ENCODE measurements at places on chromosomes 6 and 20.

GRCh38 chr20:25285091-25285647 is 37.3 kb downstream of the PYGB start:
- no peak for DNase-seq

- DNase-seq = no peak
These were observed 58.9 kb upstream of the L3MBTL3 start for GRCh38 chr6:129959358-129959930.

DNA sequence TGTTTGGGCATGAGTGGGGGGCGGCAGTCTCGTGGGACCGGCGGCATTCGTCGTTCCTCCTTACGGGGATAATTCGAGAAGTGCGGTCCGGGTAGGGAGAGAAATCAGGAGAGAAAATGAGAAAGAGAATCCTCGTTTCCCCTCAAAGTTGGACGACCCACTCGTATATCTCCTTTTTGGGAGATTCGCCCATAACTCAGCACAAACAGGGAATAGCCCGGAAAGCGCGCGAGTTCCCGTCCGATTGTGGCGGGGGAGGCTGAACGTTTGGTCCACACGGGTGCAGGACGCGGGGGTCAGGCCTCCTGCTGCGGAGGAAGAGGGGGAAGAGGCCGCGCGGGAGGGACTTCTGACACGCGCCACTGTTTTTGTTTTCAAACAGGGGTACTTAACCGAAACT is 42.4 kb downstream of the POPDC3 start:
- no peak for DNase-seq

- DNase-seq = no peak
These were observed 6.3 kb downstream of the ACOT8 start for GRCh38 chr20:45850926-45851325.

DNA sequence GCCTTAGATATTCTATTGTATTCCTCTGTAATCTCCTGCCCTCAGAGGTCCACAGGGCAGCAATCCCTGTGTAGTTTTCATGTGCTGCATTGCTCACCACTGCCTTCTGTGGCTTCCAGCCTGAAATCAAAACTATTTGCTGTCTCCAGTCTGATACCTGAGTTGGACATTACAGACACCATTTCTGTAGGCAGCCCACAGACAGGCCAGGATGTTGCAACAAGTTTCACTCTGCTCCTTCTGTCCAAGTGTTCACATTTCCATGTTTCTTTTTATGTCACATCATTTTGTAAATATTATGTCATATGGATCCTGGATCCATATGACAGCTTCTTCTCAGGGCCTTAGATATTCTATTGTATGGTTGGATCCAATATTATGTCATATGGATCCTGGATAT is 21.7 kb downstream of the ECI2 start:
- no peak for DNase-seq

GRCh38 chr20:40713508-40713907 is 24.5 kb upstream of the MAFB start:
- no peak for DNase-seq

DNA sequence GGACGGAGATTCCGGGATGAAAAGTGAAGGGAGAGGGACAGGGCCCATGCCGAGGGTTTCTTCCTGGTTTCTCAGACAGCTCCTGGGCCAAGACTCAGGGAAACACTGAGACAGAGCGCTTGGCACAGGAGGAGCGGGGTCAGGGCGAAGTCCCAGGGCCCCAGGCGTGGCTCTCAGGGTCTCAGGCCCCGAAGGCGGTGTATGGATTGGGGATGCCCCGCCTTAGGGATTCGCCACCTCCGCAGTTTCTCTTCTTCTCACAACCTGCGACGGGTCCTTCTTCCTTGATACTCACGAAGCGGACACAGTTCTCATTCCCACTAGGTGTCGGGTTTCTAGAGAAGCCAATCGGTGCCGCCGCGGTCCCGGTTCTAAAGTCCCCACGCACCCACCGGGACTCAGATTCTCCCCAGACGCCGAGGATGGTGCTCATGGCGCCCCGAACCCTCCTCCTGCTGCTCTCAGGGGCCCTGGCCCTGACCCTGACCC is 55.0 kb upstream of the HLA-A start:
- peak; percentile 61 for DNase-seq

DNA sequence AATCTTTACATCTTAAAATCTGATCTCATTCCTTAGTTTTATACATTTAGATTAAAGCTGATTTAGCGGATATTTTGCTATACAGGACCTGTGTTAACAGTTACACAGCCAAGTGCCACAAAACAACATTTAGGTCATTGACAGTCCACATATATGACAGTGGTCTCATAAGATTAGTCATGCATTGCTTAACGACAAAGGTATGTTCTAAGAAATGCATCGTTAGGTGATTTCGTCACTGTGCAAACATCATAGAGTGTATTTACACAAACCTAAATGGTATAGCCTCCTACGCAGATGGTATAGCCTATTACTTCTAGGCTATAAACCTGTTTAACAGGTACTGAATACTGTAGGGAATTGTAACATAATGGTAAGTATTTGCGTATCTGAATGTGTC is 21.6 kb downstream of the ADGRG6 start:
- no peak for DNase-seq

DNA sequence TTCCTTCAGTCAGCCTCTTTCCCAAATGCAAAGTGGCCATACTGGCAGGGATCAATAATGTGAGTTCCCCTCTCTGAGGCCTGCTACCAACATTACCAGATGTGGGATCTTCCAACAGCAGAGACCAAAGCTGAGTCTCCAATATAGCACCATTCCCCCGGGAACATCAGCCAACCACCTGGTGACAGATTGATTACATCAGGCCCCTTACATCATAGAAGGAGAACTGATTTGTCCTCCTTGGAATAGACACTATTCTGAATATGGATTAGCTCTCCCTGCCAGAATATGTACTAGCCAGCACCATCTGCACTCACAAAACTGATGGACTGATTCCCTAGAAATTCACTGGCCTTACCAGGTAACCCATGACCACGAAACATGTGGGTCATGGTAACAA is 61.9 kb upstream of the CARMIL1 start:
- no peak for DNase-seq

DNA sequence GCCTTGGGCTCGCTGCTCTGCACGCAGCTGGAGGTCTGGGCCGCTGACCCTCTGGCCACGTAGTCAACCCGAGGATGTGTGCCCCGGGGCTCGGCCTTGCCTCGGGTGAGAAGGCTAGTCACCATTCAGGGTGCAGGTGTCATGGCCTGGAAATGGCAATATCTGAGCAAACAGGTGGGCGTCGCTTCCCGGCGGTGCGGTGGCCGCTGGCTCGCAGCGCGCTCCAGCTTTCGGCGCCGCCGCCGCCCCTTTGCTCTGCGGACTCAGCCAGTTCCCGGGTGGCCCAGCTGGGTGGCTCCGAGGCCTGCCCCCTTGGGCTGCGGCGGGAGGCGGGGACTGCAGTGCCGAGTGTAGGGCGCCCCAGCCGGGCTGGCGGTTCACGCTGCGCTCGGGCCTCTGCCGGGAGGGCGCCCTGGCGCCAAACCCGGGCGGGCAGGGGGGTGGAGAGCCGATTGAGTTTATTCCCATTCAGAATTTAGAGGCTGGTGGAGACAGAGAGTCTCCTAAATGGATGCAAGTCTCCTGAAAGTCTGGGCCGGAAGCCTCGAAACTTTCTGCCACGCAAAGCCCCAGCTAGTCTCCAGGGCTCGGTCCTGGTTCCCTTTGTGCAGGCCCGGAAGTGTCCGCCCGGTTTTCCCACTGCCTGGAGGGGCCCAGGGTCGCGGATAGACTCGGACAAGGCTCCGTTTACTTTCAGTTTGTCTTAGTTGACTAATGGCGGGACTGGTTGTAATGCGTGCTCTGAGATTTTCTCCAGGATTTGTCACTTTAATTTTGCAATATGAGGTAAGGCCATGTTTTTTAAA is 11.3 kb upstream of the TFAP2A start:
- no peak for DNase-seq

GRCh38 chr20:49427751-49428518 is 54.5 kb downstream of the KCNB1 start:
- DNase-seq = no peak

DNA sequence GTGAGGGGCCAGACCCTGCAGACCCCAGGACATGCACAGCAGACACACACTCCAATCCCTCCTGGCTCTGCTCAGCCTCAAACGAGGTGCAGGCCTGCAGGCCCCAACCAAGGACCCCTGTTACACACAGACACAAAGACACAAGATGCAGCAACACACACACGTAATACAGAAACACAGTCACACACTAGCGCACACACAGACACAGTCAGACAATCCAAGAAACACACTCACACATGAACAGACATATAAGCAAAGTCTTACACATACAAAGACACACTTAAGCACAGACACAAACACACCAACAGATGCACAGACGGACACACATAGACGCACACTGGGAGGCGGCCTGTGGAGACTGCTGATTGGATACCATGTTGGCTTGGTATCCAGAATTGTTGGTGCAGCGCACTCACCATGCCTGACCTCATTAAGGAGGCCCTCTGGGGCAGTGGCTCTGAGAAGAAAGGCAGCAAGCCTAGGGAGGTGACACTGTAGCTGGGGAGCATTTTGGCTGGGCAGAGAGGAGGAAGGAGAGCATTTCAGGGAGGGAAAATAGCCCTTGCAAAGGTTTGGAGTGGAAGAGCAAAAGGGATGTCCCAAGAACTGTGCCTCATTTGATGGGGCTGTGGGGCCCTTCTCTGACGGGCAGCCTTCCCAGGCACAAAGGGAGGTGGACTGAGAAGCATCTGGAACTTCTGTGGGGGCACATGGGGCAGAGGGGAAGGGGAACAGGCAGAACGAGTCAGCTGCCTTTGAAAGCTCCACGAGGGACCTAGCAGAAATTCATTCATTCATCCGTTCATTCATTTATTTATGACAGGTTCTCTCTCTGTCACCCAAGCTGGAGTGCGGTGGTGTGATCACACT is 1.4 kb upstream of the HSPA12B start:
- DNase-seq = no peak

DNA sequence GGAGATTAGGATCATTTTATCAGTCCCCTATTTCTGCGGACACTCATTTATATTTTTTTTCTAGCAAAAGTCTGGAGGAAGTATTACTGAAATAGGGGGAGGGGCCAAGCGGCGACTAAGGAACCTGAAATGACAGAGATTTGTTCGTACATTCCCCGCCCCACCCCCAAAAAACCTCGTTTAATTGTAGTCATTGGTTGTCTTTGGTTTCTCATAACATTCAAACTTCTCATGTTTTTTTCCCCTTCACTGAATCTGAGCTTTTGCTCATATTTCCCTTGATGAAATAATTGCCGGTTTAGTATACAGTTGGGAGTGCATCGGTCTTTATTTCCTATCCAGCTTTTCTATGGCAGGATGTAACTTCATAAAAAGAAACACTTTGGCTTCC is 768 bp upstream of the FYN start:
- DNase-seq = no peak

- no peak for DNase-seq
These were observed 17.8 kb downstream of the PTPRT start for GRCh38 chr20:43171930-43172329.

DNA sequence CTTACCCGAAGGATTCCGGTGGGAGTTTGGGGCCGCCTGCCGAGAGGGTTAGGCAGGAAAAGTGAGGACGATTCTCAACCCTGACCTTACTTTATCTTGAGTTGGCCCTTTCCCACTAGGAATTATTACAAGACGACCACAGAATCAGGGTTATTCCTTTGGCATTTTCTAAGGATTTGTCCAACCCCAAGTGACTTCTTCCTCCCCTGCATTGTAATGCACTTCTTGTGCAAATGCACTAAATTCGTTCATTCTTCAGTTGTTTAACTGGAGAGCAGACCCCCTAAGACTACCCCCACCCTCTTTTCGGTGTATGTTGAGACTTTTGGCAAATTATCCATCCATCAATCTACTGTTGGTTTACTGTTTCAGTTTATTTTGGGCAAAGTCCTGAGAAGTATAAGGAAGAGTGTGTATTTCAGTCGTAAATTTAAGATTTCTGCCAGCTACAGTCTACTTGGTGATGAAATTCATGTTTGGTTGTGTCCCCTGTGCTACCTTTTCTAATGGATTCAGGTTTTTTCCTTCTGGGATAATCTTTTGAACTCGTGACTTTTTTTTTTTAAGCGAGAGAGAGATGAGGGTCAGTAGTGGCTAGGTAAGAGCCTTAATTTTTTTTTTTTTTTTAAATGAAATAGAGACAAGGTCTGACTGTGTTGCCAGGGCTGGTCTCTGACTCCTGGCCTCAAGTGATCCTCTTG is 611 bp upstream of the TMEM217 start:
- no peak for DNase-seq

- DNase-seq = peak; percentile 80
These were observed 77.9 kb upstream of the RALY start for GRCh38 chr20:33915726-33916331.

DNA sequence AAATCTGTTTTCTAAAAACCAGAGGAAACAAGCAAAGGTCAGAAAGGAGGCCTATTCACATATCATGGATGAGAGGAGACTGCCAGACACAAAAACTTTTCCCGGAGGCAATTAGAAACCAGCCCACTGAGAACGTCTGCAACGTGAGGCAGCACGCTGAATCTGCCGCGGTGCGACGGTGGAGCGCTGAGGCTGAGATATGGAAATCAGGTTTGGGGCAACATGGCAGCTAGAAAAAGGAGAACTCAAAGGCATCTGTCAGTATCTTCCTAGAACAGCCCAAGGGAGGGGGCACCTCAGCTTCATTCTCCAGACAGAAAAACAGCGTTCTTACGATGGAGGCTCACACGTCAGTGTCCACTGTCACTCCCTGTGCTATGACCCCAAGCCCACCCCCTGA is 5.2 kb downstream of the PRELID3B start:
- no peak for DNase-seq

DNA sequence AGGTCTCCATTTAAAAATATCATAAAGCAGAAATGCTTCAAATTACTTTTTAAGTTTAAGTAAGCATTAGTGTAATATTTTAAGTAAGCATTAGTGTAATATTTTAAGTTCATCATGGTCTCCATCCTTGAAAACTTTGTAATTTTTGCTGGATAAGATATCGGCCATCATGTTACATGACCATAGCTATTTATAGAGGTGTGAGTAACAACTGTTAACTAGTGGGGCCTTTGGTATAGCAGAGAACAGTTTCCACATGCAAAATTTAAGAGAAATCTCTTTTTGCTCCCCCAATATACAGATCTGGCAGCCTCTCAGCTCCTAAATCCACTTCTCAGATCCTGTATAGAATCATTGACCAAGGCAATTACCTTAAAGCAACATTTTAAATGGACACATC is 468 bp downstream of the TRDN start:
- no peak for DNase-seq

- peak; percentile 40 for DNase-seq
These were observed 7.3 kb downstream of the DLGAP4 start for GRCh38 chr20:36313476-36313875.

GRCh38 chr20:57500235-57500634 is 24.7 kb downstream of the CTCFL start:
- no peak for DNase-seq
